ENCODE measurements at places on chromosomes 12 and 14.

DNA sequence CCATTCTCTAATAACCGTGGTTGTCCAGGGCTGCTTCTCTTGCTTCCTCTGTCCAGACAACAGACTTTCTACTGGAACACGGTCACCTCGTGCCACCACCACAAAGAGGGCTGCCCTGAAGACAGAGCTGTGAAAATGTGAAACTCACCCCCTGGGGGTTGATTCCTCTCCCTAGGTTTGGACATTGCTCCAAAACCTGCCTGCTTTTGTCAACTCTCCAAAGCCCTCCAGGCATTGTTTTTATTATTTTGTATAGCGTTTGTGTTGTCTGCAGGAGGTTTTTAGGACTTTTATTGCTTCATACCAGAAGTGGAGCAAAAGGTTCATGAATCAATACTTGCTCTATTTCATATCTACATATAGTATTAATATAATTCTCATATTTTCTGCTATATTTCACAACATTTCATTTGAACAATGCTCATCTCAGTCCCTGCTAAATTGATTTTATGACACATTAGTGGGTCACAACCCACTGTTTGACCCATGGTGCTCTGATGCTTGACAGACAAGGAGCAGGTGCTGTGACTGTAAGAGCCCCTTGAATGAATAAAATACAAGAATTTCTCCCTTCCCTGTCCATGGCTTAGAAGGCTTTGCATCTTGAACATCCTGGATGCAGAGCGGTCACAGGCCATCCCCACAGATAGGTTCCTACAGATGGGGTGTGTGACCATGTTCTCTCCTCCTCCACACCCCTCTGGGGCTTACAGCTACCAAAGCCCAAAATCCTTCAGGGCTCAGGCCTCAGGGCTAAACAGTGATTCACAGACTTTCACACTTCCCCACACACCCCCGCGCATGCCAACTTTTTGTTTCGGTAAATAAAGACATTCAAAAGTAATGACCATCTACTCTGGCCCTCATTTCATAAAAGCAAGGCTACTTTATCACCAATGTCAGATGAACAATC lies 20.6 kb upstream of the EML1 start:
- DNase-seq, result no peak

DNA sequence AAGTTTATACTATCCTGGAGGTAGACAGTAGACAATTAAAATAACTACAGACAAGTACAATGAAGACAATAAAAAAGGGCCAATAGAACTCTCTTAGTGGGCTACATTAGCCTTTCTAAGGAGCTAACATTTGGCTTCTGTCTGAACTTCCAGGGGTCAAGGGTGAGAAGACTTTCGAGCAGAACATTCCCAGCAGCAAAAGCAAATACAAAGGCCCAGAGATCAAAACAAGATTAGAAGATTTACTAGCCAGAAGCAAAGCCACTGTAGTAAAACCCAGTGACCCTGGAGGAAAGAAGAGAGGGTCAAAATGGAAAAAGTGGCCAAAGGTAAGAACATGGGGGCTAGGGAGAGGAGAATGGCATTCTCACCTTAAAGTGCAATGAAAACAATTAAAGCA lies 63.2 kb downstream of the ATP2B1 start:
- no peak for DNase-seq

- DNase-seq, result no peak
These were observed 30.8 kb downstream of the TMTC3 start for GRCh38 chr12:88172844-88173407.

DNA sequence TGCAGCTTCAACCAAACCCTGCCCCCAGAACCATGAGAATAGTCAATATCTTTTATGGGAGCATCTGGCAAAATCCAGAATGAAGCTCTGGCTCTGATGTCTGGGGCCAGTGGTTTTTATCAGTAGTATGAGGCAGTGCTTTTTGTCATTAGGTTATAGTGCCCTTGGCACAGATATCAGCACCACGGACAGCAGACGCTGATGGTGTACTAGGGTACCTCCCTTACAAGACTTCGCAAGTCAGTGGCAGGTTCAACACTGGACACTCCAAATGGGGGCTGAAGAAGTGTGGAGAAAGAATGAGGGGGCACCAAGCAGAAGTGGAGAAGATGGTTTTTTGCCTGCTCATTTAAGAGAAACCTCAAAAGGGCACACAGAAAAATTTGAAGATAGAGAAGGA lies 68.2 kb upstream of the E2F7 start:
- DNase-seq, result no peak

GRCh38 chr12:110012137-110012536 lies 12.9 kb downstream of the ANKRD13A start:
- DNase-seq, result no peak

GRCh38 chr12:57611108-57611826 lies at the start of gene ARHGEF25:
TSS of gene ARHGEF25 (plus strand) at chr12:57611435. CDS start at chr12:57611895, 460 bp downstream.
- no peak for DNase-seq

GRCh38 chr12:65533177-65533883 lies 254.8 kb downstream of the MSRB3 start:
- no peak for DNase-seq

- no peak for DNase-seq
These were observed 8.0 kb upstream of the ATF7IP start for GRCh38 chr12:14357486-14357885.

Data from amygdala (tissue), 56 donors.